ENCODE measurements at places on chromosomes 6 and 20.

GRCh38 chr6:16505711-16506357, 255.4 kb downstream of the ATXN1 start:
- DNase-seq: no peak

DNA sequence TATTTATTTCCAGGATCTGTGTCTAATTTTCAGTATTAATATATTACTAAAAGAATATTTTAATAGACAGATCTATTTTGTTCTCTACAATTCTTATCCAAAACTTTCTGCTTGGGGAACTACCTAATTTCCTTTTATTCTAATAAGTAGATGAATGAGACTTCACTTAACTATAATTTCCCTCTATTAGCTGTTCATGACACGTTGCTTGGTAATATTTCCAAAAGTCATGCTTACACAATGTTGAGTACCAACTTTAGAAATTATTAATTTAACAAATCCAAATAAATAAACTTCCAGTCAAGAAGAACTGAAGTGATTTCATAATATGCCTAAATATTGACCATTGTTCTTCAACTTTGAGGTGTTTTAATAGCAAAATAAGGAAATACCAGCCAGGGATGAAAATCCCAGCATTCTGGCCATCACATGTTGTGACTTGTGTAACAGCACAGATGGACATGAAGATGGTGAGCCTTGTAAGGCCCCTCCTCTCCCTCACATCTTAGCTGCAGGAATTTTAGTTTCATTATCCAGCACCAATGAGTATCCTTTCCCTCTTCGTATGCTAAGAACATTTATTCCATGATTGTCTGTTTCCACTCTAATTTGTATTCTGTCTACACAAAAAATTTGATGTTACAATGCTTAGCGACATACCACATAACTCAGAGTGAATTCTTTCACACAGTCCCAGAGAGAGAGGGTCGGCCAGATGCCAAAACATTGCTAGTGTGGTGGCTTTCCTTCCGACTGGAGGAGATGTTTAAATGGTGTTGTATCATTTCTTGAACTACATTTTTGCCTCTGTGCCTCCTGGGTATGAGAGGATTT, 137.5 kb downstream of the FOXA2 start:
- DNase-seq: no peak

DNA sequence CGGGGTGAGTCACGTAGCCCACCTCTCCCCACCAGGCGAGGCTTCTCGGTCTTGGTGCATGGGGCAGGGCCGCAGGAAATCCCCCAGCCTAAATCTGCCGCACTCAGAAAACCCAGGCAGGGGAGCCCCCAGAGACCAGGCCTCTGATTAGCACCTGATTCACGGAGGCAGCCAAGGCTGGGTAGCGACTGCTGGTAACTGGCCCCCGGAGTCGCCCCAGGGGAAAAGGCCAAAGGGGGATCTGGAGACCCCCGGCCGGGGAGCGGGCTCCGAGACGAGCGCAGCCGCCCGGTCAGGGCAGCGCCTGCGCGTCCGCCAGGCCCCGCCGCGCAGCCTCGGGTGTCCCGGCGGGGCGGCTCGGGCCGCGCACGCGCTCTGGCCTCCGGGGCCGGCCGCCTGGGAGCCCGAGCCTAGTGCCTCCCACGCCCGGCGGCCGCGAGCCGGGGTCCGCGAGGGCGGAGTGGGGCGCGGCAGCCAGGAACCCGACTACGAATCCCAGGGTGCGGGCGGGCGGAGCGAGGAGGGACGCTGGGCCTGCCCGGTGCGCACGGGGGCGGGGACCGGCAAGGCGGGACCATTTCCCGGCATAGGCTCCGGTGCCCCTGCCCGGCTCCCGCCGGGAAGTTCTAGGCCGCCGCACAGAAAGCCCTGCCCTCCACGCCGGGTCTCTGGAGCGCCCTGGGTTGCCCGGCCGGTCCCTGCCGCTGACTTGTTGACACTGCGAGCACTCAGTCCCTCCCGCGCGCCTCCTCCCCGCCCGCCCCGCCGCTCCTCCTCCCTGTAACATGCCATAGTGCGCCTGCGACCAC, at the start of gene DUSP22:
Gene DUSP22 (plus strand): TSS at position 791 of the 809 bp plus-strand sequence. CDS start 53 bp downstream, outside the sequence.
- no peak for DNase-seq

GRCh38 chr6:4853349-4853748, 77.1 kb downstream of the CDYL start:
- DNase-seq: no peak

DNA sequence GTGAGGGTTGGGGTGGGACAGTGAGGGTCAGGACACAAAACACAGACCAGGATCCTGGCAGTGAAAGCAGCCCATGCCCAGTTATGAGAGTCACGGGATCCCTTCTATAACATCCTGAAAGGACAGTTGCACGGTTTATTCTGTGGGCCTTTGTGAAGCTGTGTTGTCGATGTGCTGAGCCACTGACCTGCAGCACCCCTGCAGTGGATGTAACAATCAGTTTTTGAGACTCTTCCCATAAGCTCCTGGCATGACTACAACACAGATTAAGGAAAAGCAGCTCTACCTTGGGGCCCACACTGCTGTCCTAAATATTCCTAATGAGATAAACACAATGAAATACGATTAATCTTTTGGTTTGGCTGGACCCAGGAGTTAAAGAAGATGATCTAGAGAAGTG, 3.7 kb downstream of the PYGB start:
- no peak for DNase-seq

GRCh38 chr6:163435023-163435422, 20.5 kb downstream of the QKI start:
- no peak for DNase-seq

DNA sequence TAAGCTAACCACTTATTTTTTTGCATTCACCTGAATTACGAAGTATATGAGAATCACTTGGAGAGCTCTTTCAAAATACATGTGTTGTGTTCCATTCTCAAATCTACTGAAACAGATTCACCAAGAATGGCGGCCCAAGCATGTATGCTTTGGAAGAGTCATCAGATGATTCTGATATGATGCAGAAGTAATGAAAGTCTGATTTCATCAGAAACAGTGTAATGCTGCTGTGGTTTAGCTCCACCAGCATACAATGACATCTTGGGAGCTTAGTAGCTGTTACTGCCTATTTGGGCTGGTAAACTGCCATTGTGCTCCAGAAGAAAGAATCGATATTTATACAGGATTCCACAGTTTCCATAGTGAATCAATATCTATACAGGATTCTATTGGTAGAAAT, 52.9 kb downstream of the UBR2 start:
- no peak for DNase-seq
